ENCODE measurements at places on chromosomes 2 and 18.

GRCh38 chr2:58866040-58866439 is 624.9 kb upstream of the FANCL start:
- no peak for DNase-seq

DNA sequence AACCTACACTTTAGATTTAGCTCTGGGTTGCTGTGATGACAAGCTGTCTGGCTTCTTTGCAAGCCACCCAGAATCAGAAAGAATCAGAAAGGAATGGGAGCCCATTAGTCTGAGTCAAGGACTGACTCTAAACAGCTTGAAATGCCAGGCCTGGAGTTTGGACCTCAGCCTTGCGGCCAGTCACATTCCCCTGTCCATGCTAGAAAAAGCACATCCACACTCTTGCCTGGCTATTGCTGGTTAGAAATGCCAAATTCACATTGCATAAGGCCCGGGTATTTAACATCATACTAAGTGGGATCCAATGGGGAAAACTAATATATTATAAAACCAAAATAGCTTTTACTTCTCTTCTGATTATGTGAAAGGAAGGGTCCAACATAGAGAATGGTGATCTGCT is 756.8 kb upstream of the KLHL29 start:
- DNase-seq, result no peak

DNA sequence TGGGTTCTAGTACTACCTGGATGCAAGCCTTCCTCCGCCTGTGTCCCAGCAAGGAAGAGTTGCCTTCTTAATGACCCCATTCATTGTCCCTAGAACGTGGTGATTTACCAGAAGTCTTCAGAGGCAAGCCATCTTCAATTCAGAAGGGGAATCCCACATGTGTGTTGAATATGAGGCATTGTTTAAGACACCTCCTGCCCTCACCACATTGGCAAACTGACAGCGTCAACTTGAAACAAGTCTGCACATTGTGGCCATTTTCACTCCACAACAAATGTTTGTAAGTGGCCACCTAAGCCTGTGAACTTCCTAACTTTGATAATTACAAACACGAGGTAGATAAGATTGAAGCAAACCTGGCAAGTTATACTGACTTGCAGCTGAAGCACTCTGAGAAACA is 83.7 kb downstream of the TCF7L1 start:
- DNase-seq, result no peak

DNA sequence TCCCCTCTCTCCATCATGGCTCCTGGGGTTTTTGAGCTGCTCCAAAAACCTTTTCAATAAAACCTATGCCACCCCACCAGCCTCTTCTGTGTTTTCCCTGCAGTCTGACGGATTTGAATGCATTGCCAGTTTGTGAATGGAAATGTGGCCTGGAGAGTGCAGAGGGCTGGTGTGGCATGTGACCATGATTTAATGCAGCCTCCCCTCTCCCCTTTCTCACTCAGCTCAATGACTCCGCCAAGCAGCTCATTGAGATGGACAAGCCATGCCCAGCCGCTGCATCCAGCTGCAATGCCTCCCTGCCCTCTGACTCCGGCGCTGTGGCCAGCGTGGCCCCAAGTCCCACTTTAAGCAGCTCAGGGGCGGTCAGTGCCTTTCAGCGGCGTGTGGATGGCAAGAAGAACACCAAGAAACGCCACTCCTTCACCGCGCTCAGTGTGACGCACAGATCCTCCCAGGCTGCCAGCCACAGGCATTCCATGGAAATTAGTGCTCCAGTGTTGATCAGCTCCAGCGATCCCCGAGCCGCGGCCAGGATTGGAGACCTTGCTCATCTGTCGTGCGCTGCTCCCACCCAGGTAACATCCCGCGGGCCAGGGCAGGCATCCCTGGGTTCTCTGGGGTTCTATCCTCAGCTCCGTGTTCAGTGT is 215.3 kb downstream of the SEPTIN10 start:
- DNase-seq, result no peak

- no peak for DNase-seq
Observed at GRCh38 chr2:146370826-146371225, 1474.0 kb upstream of the ACVR2A start.

- no peak for DNase-seq
Observed at GRCh38 chr2:57701391-57701791, 345.2 kb upstream of the VRK2 start.

DNA sequence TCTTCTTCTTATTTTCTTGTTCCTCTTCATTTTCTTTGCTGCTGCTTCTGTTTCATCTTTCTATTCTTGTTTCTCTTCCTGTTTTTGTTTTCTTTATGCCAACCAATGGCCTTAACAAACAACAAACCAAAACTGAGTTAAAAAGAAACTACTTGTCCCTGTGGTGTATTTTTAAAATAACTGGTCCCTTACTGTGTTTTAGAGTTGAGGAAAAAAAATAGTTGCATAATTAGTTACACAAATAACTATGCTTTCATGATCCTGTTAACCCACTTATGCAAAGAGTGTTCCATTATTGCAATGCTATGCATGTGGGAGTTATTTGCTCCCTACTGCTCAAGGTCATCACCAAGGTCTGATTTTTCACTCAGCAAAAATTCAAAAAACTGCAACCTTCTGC is 39.5 kb upstream of the IMP4 start:
- no peak for DNase-seq

DNA sequence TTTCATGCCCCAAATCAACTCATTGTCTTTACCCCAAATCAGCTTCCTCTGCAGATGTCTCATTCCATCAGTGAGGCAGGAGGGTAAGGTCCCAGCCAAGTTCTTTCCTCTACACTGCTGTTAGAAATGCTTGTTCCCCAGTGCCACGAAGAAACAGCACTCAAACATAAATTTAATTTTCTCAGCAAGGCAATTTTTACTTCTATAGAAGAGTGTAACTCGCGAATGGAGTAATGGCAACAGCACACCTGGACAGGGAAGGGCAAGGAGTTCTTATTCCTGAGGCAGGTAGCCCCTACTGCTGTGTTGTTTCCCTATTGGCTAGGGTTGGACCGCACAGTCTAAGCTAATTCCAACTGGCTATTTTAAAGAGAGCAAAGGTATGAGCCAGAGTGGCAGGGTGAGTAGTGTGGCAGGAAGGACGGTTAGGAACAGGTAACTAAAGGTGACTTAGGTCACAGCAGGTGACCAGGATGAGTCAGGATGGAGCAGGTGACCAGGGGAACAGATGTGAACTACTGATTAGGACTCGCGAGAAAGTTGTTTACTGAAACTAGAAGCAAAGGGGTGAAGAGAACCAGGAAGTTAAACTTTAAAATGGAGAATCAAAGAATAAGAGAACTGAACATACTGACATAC is 12.0 kb upstream of the CEP68 start:
- no peak for DNase-seq

DNA sequence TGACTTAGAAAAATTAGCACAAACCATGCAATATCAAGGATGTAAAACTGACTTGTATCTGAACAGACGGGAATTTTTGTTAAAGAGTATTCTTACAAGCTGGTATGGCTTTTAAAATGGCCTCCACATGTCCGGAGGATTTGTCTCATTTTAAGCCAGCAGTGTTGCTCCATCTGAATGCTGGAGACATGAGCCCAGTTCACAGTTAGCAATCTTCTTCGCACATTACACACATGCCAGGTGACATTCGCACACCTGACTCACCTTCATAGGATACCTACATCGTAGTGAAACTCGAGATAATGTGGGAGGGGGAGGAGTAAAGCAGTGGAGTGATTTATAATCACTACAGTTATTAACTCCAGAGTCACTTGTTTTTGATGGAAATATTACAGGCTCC is 231.8 kb upstream of the RBBP8 start:
- no peak for DNase-seq

- DNase-seq, result no peak
Observed at GRCh38 chr2:236553522-236553921, 16.1 kb upstream of the ACKR3 start.

DNA sequence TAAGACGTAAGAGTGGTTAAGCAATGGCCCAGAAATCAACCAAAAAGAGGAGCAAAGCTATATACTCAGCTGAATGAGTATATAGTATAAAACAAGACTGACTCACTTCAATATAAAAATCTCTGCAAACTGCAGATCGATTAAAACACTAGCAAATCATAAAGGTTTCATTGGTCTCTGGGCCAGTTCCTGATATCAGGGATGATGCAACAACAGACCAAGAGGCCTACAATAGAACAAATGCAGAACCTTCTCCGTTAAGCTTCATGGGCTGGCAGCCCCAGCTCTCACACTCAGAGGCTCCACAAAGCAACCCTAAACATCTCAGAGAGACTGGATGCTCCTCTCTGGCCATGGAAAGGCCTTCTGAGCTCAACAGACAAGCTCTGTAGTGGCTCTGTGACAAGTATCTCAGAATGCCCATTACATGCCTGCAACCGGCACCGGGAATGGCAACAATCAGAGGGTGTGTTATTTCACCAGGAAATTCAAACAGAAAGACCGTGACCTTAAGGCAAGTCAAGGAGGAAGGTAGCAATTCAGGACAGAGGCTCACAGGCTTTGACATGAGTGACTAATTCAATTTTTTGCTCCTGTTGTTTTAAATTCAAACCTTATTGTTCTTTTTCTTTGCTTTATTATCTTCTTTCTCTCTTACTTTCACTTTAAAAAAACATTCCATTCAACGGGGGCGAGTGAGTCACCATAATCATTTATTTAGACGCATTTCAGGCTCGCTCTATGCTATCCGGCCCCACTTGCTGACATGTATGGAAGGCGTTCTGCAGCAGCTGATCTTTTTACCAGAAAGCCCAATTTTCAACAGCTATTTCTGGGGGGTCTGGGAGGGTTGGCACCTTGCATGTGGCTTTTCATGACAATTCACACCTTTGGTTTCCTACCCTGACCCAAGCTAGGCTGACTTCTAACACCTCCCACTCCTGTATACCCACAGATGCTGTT is 15.1 kb downstream of the CYRIA start:
- DNase-seq, result no peak

DNA sequence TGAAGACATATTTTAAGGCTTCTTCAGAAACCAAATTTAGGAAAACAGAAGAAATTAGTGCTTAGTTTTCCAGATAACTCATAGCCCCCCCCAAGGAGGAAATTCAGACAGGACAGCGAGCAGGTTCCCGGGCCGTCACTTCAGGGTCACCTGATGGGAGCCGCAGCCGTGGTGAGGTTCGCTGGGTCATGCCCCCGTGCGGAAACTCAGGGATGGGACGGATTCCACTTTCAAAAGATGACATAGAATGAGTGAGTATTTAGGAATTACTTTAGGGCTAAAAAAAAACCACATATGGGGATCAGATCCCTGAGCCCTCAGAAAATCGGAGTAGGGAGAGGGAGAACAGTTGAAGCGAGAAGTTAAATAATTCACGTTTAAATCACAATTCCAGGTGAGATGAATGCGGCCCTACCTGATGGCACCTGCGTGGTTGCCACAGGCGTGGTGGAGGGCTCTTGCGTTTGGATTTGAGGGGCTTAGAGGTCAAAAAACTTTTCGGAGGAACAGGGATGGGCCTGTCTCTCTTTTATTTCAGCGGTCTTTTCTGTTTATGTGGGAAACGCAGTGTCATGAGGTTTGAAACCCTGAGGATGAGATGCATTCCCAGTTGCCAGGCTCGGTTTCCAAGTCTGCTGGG is 114.4 kb downstream of the NFATC1 start:
- no peak for DNase-seq

DNA sequence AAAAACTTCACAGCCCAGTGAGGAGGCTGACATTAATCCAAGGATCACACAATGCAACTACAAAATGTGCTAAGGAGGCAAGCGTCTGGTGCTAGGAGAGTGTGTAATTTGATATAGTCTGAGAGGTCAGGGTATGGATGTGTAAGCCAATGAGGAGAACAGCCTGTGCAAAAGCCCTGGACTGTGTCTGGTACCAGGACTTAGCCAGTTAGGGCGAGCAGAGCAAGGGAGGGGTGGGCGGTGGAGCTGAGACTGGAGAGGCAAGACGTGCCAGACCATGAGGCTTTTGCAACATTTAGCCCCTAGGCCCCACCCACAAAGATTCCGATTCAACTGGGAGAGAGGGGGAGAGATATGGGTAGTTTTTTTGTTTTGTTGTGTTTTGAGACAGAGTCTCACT is 33.5 kb upstream of the SPRED2 start:
- no peak for DNase-seq

DNA sequence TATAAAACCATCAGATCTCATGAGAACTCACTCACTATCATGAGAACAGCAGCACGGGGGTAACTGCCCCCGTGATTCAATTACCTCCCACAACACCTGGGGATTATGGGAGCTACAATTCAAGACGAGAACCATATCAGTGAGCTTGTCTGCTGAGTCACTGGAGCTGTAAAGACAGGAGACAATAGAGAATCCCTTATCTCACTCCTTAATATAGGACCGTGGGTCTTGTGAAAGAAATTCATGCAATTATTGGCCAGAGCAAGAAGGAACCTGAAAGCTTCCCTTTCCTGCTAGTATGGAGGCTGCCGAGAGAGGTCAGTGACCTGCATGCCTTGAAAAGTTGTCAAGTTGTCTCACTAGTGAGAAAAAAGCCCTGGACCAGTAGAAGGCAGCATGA is 9.5 kb upstream of the TNFAIP6 start:
- no peak for DNase-seq

DNA sequence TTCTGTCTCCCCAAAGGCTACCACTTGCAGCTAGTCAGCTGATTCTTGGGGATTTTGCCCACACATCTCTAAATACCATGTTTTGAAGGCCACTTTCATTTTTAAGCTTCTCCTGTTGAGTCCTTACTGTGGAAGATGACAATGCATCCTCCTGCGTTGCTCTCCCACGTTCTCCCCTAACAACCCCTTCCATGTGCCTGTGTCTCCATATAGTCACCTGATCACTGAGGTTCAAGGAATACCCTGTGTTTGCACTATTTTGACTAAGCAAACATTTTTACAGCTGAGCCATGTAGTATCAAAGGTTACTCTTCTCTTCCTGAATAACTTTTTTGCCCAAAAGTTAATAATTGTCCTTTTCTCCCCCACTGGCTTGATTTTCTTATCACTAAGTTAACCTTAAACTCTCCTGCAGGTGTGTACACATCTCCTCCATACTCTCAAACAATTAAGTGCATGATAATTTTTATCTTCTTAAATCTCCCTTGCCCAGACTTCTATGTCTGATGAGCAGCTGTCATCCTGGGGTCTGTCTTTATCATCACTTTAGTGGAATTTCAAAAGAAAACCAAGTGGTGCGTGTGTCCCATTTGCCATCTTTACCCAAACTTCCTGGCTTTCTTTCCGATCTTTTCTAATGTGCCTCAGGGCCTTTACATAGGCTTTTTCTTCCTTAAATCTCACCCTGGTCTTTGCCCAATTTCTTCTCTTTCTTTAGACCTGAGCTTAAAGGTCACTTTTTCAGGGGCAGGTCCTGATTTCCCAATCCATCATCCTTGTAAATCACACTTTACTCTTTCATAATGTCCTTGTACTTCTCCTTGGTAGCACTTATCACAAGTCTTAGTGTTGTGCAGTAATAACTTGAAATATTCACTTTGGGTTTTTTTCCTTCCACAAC is 85.2 kb upstream of the SPATS2L start:
- DNase-seq, result no peak
